T-helper 17 cell (primary cell): ENCODE measurements at places on chromosomes 6 and 20. TPM values are rescaled to one million over a fixed set of nuclear protein-coding genes. Genes with fewer than 3 reads are reported as not detected.

The HLA-DOB gene
- total RNA-seq, result 2.3 TPM

GRCh38 chr6:84269947-84270733, 42.7 kb upstream of the CEP162 start:
- no peak for DNase-seq

The PGBD1 gene
- 1.3 TPM for total RNA-seq

The MTFR2 gene
- 4.5 TPM for total RNA-seq

DNA sequence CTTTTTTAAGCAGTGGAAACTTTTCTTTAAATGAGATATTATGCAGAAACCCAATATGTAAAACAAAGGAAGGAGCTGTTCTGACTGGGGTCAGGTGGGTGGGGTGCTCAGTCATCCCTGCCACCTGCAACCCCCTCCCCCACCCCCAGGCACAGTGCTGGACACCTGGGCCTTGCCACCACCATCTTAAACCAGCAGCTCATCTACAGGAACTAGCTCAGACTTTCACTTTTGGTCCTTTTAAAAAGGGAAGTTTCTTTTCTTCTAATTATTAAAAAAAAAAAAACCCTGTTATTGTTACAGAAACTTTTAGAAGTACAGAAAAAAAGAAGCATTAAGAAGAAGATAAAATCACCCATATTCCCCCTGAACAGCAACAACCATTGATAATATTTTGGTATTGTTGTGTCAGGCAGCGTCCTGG, 37.1 kb downstream of the PPP1R16B start:
- no peak for DNase-seq

The TULP1 gene
- total RNA-seq, result not detected

DNA sequence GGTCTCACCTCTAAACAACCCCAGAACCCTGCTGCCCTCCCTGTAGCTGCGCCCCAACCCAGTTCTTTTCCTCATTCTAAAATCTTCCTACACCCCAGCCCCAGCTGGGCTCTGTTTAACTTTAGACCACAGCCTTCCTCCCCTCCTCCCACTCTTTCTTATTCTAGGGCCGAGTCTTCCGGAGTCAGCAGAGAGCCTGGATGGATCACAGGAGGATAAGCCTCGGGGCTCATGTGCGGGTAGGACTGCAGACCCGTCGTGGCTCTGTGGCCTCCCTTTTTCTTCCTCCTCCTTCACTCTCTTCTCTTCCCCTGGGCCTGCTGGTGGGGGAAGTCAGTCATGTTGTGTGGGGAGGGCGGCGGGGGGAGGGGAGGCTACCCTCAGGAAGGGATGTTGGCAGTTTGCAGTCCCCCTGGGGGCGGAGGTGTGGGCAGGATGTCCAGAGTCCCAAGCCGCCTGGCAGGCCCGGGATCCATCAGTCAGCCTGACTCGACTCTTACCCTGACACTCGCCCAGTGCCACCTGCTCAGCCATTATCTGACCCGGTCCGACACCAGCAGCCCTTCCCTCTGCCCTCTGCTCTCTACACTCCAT, 8.1 kb downstream of the CAPN11 start:
- no peak for DNase-seq

DNA sequence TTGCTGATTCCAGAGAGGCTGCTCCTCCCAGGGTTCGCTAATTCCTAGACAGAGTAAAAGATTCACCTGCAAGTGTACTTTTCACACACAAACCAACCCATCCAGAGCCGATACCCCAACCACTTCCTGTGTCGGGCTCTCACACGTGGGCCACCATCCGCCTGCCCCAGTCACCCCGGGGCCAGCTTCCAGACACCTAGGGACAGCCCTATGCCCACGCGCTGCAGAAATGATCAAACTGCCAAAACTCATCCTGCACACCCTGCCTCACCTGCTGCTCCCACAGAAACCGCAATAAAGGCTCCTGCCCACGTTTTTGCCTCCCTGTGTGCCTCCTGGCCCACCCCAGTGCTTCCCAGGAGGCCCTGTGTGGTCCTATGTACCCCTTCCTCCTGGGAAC, 59.5 kb downstream of the PSMG4 start:
- DNase-seq, result no peak

- no peak for DNase-seq
Measured at GRCh38 chr20:56513161-56514150, 11.1 kb upstream of the FAM209A start.

DNA sequence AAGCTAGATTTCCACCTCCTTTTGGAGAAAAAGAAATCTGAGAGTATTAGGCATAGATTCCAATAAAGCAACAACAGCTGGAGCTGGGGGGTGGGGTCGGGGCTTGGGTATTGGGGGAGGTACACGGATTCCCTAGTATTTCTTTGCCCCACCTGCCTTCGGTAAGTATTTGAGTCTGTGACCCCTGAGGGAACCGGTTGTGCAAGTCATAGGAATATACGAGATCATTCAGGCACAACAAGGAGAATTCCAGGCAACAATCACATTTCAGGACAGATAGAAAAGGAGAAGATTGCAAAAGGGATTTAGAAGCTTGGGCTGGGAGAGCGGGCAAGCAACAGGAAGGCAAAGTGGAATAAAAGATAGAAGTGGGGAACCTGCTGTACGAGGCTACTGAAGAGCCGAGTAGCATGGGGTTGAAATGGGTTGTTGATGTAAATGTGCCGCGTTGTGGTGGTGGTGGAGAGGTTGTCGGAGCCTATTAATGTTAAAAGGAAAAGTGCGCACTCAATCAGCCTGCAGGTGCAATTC, 148.9 kb downstream of the BCAS1 start:
- no peak for DNase-seq

The HMGCLL1 gene
- total RNA-seq, result not detected

DNA sequence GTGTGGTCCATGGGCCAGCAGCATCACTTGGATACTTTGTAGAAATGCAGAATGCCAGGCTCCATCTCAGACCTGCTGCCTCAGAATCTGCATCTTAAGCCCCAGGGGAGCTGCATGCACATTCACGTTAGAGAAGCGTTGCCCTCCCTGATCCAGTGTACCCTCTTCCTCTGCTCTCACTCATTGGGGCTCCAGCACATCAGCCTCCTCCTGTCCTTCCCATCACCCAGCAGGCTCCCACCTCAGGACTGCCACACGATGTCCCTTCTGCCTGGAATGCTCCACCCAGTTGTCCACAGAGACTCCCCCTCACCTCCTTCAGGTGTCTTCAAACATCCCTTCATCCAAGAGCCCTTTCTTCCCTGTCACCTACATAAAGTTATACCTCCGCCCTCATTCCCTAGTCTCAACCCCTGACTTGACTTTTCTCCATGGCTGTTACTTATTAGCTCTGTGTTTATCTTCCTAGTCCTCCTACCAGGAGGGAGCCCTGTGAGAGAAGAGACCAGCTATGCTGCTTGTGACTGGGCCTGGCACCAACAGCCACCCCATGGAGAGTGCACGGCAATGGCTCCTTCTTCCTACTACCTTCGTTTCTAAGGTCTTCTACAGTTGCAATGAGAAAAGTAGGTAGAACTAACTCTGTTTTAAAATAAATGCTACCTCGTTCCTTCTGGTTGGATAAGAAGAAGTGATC, 3.3 kb upstream of the ACSS1 start:
- DNase-seq, result no peak

The POM121L2 gene
- not detected for total RNA-seq

- DNase-seq, result peak; percentile 40
Measured at GRCh38 chr6:31568537-31568961, 3.5 kb upstream of the LTA start.

GRCh38 chr20:10922506-10922905, 248.7 kb upstream of the JAG1 start:
- no peak for DNase-seq

The GPR6 gene
- not detected for total RNA-seq

The EBF4 gene
- 2.0 TPM for total RNA-seq
